Mesendoderm (in vitro differentiated cells): ENCODE measurements at places on chromosomes 3 and 15.
A peak's percentile ranks its signal among the peaks of the same experiment; 100 is the strongest.

DNA sequence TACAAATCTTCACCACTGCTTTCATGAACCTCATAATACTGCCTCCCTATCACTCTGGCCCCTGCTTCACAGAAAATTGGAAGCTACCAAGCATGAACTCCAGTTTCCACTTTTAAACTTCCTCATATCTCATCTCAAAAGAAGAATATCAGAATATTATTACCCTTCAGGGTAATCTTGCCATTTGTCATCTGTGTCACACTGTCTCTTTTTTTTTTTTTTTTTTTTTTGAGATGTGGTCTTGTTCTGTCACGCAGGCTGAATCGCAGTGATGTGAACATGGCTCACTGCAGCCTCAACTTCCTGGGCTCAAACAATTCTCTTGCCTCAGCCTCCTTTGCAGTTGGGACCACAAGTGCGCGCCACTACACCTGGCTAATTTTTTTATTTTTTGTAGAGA, 80.4 kb upstream of the TCF12 start:
- DNase-seq: no peak

DNA sequence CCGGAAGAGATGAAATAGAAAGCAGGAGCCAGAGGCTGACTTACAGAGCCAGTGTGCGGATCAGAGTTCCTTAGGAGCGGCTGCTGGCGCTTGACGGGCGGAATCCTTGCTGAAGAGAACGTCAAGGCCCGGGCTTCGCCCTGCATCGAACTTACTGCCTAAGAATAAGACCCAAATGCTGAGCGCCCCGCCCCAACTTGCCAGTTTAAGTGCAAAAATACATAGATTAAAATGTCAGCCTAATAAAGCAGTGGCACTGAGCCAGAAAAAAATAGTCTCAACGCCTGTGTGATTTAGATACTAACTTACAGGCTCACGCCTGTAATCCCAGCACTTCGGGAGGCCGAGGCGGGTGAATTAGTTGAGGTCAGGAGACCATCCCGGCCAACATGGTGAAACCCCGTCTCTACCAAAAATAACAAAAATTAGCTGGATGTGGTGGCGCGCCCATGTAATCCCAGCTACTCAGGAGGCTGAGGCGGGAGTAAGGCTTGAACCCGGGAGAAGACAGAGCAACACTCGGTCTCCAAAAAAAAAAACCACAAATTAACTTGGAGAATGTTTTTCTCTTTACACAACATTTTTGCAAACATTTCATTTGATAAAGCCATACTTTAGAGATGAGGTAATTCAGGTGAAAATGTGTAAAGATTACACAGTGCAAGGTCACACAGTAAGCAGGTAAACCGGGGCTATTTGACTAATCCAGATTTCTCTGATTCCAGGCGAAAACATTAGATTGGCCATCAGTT, 1.2 kb upstream of the UBP1 start:
- no peak for DNase-seq

- DNase-seq: no peak
Observed at GRCh38 chr3:458653-459310, 262.2 kb downstream of the CHL1 start.

DNA sequence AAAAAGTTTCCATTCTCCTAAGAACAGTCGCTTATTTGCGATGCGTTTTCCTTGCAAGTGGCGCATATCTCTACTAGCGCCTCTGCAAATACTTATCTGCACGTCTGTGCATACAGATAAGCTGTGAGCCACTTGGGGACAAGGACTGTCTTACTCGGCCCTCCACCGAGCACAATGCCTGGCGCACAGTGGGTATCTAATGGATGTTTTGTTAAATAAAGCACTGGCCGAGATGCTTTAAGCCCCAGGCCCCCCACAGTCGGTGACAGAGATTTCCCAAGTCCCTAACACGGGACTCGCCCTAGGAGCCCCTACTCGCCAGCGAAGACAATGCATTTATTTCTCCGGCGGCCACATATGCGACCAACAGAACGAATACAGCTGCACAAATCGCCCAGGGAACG, 503 bp downstream of the HLTF start:
- DNase-seq: peak; percentile 85

GRCh38 chr15:62569460-62570404, 404.6 kb upstream of the C2CD4B start:
- DNase-seq: no peak

DNA sequence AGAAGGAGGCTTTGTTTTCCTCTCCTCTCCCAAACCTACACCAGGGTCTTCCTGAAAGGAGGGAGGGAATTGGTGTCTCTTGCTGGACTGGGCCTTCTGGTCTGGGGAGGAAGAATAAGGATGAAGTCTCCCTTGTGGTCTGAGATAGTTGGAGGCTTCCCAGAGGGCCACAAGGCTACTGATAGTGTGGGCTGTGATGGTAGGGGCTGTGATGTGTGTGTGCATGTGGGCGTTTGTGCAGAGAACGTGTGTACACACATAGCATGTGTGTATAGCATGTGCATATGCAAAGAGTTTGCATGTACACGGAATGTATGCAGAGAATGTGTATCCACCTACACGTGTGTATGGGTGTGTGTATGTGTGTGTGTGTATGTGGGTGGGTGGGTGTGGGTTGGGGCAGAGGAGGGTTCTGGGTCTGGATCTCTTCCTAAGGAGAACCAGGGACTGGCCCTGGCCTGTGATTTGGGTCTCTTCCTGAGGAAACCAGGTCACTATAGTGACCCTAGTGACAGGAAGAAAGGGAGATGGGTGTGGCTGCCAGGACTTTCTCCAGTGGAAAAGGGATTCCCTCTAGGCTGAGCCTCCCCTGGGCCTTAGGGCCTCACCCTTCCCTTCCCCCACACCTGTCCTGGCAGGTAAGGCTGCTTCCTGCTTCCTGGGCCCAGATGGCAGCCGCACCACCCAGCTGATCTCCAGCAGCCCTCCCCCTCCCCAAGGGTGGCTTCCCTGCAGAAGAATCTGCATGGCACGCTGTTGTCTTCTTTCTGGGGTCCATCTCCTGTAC, 1.7 kb downstream of the FLNB start:
- peak; percentile 38 for DNase-seq

DNA sequence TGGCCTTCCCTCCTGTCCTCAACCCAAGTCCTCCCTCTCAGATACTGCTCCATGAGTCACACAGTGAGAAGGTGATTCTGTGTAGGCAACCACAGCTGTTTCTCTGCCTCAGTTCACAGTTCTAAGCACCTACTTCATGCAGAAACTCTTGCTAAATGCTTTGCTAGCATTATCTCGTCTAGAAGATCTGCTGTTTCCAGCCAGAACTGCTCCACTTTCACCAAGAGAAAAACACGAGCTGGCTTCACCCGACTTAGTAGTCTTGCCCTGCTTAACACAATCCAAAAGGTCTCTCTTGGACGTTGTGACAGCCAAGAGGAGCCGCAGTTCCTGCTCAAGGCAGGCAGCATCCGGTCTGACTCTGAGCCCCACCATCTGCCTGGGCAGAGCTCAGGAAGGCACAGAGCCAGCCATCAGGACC, 272.1 kb downstream of the UACA start:
- DNase-seq: no peak
